ENCODE measurements at places on chromosomes 16 and 17. TPM values are rescaled to one million over a fixed set of nuclear protein-coding genes. Genes with fewer than 3 reads are reported as not detected.

Gene ZP2
- not detected for total RNA-seq

Gene PPP1R1B
- total RNA-seq: not detected

Gene HIRIP3
- 3.9 TPM for total RNA-seq

Gene CACNG1
- total RNA-seq: not detected

Gene SPATA32
- total RNA-seq: 0.10 TPM
